ENCODE measurements at places on chromosomes 11 and 22. TPM values are rescaled to one million over a fixed set of nuclear protein-coding genes. Genes with fewer than 3 reads are reported as not detected.

- H3K27me3 ChIP-seq, result no peaks in the 10 kb centered on the region
- H3K36me3 ChIP-seq, result no peaks in the 10 kb centered on the region
- no peak overlapping the region for H3K27ac ChIP-seq
- no peak for DNase-seq
- H3K4me3 ChIP-seq, result no peak overlapping the region
Observed at GRCh38 chr22:49197505-49197904, 630.2 kb downstream of the BRD1 start.

DNA sequence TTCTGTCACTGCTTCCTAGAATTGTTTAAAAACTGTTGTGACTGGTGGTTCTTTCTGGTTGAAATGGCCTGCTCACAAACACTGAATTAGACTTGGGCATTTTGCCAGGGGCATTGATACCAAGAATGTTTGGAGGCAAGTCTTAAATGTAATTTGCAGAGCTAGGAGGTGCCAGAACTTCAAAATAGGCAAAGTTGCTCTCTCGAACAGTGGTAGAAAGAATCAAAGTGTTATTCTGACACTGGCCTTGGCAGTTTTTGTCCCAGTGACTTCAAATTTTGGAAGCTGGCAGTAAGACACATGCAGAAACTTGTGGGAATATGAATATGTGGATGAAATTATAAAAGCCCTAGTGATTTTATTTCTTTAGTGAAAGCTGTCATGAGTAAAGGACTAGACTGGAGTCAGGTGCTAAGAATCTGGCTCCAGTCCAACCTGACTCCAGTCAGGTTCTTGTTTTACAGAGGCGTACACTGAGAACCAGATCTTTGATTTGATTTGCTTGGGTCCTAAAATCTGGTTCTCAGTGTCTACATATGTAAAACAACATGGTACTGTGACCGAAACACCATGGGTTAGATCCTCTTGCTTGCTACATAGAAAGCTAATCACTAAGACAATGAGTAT lies 20.9 kb downstream of the SVIP start:
- H3K4me1 ChIP-seq, result no peaks in the 10 kb centered on the region
- no peaks in the 10 kb centered on the region for H3K27me3 ChIP-seq
- H3K4me3 ChIP-seq, result no peak overlapping the region
- peaks cover 3% of the 10 kb centered on the region for H3K36me3 ChIP-seq
- no peak for DNase-seq

- no peak overlapping the region for H3K4me3 ChIP-seq
- peaks cover 7% of the 10 kb centered on the region for H3K27me3 ChIP-seq
- H3K36me3 ChIP-seq, result peaks cover 2% of the 10 kb centered on the region
Observed at GRCh38 chr11:35367491-35367890, 51.9 kb downstream of the SLC1A2 start.

- peaks cover 2% of the 10 kb centered on the region for H3K36me3 ChIP-seq
- DNase-seq, result no peak
- H3K27ac ChIP-seq, result no peak overlapping the region
Observed at GRCh38 chr11:19342036-19342435, 101.3 kb upstream of the E2F8 start.

GRCh38 chr11:64036087-64037026 lies 626 bp downstream of the FLRT1 start:
- H3K4me3 ChIP-seq, result no peak overlapping the region
- H3K36me3 ChIP-seq, result no peaks in the 10 kb centered on the region
- H3K4me1 ChIP-seq, result peaks cover 5% of the 10 kb centered on the region
- no peak overlapping the region for H3K27ac ChIP-seq

SPI1 gene
- total RNA-seq, result 0.55 TPM

GRCh38 chr11:86738568-86738967 lies 61.8 kb upstream of the PRSS23 start:
- peaks cover 34% of the 10 kb centered on the region for H3K27me3 ChIP-seq
- no peak overlapping the region for H3K4me3 ChIP-seq
- DNase-seq, result no peak
- H3K4me1 ChIP-seq, result peaks cover 35% of the 10 kb centered on the region

GRCh38 chr11:66686801-66687750 lies 9.4 kb upstream of the RBM4B start:
- no peaks in the 10 kb centered on the region for H3K4me1 ChIP-seq
- no peak overlapping the region for H3K27ac ChIP-seq
- no peak for DNase-seq
- no peaks in the 10 kb centered on the region for H3K36me3 ChIP-seq

CHADL gene
- 1.4 TPM for total RNA-seq

CD6 gene
- 313 TPM for total RNA-seq

DNA sequence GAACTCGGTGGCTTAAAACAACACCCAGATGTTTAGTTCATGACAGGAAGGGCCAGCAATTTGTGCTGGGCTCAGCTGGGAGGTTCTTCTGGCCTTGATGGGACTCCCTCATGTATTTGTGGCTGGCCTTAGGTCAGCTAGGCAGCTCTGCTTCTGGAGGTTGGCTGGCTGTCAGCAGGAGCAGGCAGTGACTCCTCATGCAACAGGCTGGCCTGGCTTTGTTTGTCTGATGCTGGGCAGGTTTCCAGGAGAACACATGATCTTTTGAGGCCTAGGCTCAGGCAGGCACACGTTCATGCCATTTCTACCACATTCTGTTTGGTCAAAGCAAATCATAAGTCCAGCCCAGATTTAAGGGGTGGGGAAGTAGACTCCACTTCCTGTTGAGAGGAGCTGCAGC lies 571.2 kb downstream of the TBC1D22A start:
- H3K27ac ChIP-seq, result no peak overlapping the region
- H3K36me3 ChIP-seq, result peaks cover 2% of the 10 kb centered on the region
- no peaks in the 10 kb centered on the region for H3K4me1 ChIP-seq
- no peak for DNase-seq
- no peak overlapping the region for H3K4me3 ChIP-seq

P2RY6 gene
- not detected for total RNA-seq

TRPM5 gene
- not detected for total RNA-seq

DNA sequence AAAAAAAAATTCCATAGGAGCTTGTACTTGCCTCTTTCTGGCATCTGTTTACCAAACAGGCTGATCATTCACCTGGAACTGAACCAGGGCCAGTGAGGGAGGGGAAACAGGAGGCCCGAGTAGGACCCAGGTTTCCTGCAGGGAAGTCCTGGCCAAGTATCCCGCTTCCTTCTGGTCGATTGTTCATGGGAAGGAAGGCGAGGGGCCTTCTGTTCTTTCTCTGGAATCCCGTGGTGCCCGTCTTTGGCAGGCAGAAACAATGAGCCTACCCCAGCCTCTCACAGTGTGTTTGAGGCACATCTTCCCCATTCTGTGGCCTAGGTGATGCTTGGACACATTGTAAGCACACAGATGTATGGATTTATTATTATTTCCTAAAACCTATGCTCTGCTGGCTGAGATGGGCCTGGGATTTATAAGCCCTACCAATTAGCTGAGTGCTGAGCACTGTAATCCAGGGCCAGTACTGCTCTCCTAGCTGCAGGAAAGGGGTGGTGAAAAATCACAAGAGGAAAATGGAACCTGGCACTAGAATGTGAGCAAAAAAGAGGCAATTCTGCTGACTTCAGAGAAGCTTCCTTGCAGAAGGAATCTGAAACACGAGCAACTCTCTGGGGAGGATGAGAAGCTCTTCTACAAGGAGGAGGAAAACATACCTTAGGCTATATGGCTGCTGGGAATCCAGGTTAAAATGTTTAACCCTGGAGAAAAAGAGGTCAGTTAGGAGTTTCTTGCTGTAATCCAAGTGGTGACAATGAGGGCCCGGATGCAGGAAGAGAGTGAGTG lies 53.5 kb downstream of the PRR5L start:
- H3K4me1 ChIP-seq, result peaks cover 86% of the 10 kb centered on the region
- H3K27ac ChIP-seq, result no peak overlapping the region
- H3K36me3 ChIP-seq, result no peaks in the 10 kb centered on the region
- H3K27me3 ChIP-seq, result peaks cover 13% of the 10 kb centered on the region
- H3K4me3 ChIP-seq, result peak overlapping the region; percentile 18
- no peak for DNase-seq

GRCh38 chr11:10302744-10303557 lies 1.9 kb upstream of the ADM start:
- peaks cover 84% of the 10 kb centered on the region for H3K27me3 ChIP-seq
- peak; percentile 70 for DNase-seq

OR6T1 gene
- total RNA-seq, result not detected

DNA sequence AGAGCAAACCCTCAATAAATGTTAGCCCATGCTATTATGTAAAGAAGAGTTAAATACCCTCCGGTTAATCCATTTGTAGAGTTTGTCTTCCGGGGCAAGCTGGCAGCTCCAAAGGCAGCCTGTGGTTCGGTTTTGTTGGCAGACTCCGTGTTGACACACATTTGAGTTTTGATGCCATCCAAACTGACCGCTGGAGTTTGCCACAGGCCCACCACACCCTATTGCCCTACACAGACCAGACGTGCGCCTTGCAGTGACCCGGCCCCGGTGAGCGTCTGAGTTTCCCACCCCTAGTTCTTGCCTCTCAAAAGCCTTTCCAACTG lies 25.1 kb downstream of the ELFN2 start:
- no peaks in the 10 kb centered on the region for H3K4me1 ChIP-seq
- H3K27me3 ChIP-seq, result no peaks in the 10 kb centered on the region
- no peak for DNase-seq
- no peak overlapping the region for H3K4me3 ChIP-seq
- H3K27ac ChIP-seq, result no peak overlapping the region
- H3K36me3 ChIP-seq, result no peaks in the 10 kb centered on the region

- H3K27me3 ChIP-seq, result peaks cover 12% of the 10 kb centered on the region
- H3K4me3 ChIP-seq, result no peak overlapping the region
- H3K27ac ChIP-seq, result no peak overlapping the region
- DNase-seq, result no peak
- no peaks in the 10 kb centered on the region for H3K36me3 ChIP-seq
Observed at GRCh38 chr22:47810505-47811500, 1048.4 kb downstream of the TBC1D22A start.

TBX10 gene
- total RNA-seq, result not detected

DNA sequence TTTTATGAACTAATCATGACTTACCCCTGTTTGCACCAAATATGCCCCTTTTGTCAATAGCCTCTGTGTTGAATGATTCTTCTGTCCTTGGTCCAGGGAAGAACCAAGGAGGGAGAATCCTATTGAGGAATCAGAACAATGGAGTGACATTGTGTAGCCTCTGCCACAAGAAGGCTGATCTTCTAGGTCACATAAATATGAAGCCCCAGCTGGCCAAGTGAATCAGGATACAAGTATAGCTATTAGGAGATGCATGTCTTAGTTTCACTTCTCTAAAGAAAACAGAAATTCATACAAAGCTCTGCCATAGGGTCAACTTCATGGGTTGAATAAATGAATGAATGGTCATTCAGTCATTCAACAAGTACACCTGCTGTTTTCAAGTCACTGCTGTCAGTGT lies 118.2 kb upstream of the BLID start:
- H3K27ac ChIP-seq, result no peak overlapping the region
- H3K4me3 ChIP-seq, result no peak overlapping the region
- no peak for DNase-seq

All from activated T-cell treated with anti-CD3 and anti-CD28 coated beads, Interleukin-2, amount 50 U/mL, for 72 hours (primary cell).